ENCODE measurements at places on chromosomes 16 and 17.

DNA sequence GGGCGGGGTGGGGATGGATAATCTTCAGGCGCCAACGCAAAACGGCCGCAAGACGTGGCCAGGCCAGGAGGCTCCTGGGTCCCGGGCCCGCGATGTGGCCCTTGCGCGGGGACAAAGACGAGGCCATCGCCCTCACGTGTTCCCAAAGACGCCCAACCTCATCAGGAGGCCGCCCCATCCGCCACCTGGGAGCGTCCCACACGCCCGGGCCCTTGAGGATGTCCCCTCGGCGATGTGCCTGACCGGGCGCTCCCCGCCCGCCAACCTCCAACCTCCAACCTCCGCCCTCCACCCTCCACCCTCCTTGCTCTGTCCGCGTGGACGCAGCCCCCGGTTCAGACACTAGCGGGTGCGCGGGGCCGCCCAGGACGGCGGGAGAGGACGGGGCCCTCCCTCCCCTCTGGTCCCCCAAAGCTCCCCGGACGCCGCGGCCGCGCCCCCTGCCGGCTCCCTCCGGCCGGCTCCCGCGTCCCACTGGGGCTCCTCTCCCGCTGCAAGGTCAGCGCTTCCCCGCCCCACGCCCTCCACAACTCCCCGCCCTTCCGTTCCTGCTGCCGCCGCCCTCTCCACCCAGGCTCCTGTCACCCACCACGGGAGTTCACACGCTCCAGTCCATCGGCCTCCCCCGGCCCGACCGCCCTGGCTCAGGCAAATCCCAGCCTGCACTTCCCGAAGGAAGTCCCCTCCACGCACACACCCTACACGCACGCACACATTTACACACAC lies 250.8 kb upstream of the RPL38 start:
- DNase-seq: peak; percentile 81

- no peak for DNase-seq
Observed at GRCh38 chr16:86665319-86665675, 86.9 kb downstream of the FOXL1 start.

GRCh38 chr16:1701216-1701878 lies 4.6 kb upstream of the MAPK8IP3 start:
- DNase-seq: no peak

- no peak for DNase-seq
Observed at GRCh38 chr17:73506470-73507435, 137.5 kb downstream of the SDK2 start.

All from glutamatergic neuron (in vitro differentiated cells).